ENCODE measurements at places on chromosomes 16 and 17.

GRCh38 chr17:29663155-29663554 is 40.4 kb upstream of the CORO6 start:
- no peak for DNase-seq

GRCh38 chr17:78142119-78142861 is 3.9 kb upstream of the C17orf99 start:
- DNase-seq = no peak

DNA sequence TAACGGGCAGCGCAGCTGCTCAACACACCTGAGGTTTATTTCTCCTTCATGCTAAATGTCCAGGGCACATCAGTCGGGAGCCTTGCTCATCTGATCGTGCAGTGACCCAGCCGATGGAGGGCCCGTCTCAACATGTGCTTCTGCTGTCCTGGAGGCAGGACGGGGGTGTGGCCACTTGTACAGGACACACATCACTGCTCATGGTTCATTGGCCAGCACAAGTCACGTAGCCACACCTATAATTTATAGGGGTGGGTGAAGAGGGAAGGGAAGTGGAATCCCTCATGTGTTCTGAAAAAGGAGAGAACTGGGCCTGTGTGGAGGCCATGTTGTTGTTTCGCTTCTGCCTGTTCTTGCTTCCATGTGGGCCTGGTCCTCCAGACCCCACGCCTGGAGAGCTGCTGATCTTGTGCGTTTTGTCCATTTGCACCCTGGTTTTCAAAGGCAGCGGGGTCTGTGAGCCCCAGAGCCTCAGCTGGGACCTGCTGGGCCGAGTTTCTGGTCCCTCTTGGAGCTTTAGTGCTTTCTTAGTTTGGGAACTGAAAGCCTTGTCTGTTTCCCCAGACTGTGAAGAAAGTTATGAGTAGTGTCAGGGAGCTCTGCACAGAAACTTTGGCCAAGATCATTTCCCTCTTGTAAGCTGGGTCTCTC is 60.5 kb downstream of the CMIP start:
- DNase-seq = no peak

DNA sequence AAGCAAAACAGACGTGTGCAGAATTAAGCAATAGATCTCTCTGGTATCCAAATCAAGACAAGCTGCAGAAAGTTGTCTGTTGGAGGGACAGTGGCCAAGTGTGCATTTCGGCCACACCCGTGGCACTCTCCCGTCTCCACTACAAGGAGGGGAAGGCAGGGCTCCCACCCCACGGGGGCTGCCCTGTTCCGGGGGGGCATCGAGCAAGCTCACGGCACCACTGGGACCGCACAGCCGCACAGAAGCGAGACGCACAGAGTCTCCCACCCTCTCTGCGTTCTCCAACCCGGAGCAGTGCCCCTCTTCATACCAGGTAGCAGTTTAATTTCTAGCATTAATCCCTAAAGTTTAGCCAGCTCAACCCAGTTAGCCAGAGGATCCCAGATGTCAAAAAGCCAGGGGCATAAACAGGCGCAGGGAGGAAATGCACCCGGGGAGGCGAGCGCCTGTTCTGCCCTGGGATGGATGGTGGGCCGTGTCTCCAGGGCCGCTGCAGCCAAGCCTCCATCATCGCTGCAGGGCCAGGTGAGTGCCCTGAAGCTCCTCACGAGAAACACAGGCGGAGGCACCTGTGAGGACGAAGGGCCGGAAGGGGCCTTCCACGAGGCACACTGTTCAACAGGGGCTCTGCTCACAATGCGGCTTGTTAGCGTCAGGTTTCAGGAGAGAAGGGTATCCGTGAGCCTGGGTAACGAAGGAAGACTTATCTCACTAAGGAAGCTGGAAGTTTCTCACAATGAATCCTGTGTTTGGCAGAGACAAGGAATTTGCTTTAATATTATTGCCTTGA is 42.1 kb upstream of the METRNL start:
- DNase-seq = no peak

- DNase-seq = no peak
Observed at GRCh38 chr17:73452009-73452408, 140.2 kb upstream of the CDC42EP4 start.

GRCh38 chr17:37388266-37388665 is 12.5 kb downstream of the C17orf78 start:
- DNase-seq = no peak

- no peak for DNase-seq
Observed at GRCh38 chr17:78154903-78155811, 9.0 kb downstream of the C17orf99 start.

GRCh38 chr17:76501018-76501826 is at the start of gene RHBDF2:
TSS of gene RHBDF2 (minus strand) at chr17:76501423. CDS start at chr17:76481524, 19,899 bp downstream.
- DNase-seq = no peak

DNA sequence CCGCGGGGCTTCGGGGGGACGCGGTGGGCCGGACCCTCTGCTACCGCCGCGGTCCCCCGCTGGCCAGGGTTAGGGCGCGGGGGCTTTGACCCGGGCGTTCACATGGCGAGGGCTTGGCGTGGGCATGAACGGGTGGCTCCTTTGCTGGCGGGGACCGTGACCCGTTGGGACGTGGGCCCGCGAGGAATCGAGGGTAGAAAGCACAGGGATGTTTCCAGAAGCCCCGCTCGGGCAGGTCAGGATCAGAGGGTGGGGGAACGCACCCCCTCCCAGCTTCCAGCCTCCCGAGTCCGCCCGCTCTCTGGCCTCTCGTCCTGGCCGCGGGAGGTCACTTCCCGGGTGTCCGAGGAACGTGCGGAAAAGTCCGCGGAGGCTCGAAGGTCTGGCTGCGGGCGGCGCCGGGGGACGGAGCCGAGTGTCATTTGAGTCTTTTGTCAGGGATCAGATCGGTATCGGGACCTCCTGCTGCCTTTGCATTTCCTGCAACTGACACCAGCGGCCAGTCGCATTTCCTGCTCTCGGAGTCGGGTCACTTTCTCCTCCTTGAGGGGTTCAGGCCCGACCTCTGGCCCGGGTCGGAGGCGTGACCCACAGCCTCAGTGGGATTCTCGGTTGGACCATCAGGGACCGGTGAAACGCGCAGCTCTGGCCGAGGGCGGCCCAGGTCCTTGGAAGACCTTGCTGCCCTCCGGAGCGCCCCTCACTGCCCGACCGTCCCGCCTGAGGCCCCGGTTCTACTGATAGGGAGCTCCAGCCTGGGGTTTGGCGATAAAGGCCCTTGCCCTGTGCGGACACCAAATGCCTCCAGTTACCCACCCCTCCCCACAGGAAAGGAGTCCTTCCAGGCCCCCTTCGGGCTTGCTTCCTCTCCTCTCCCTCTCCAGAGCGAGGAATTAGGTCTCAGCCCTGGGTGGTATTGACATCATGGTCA is 702 bp upstream of the WNT3 start:
- no peak for DNase-seq

DNA sequence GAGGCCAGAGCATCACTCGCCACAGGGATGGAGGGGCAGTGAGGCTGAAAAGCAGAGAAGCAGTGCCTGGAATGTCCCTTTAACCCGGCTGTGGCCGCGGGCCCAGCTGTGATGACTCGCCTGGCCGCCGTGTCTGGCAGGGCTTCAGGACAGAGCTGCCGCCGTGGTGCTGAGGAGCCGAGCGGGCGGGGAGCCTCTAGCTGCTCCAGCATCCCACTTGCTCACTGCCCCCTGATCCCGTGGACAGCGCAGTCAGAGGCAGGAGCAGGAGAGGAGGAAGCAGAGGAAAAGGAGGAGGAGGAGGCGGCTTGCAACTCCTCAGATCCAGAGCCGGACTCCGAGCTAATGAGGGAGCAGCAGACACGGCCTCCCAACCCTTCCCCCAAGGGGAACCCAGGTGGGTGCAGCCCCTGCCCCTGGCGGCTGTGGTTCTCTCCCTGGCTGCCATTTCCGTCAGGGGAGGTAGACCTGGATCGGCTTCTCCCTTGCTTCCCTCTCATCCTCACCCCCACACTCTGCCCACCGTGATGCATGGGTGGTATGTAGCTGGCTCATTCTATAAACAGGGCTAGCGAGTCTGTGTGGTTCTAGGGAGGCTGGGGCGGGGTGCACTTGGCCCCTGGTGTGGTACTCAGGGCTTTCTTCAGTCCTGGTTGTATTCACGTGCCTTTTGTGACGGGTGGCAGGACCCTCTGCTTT is 165.7 kb downstream of the CMIP start:
- no peak for DNase-seq

GRCh38 chr17:44277976-44278375 is 10.0 kb upstream of the SLC4A1 start:
- no peak for DNase-seq

DNA sequence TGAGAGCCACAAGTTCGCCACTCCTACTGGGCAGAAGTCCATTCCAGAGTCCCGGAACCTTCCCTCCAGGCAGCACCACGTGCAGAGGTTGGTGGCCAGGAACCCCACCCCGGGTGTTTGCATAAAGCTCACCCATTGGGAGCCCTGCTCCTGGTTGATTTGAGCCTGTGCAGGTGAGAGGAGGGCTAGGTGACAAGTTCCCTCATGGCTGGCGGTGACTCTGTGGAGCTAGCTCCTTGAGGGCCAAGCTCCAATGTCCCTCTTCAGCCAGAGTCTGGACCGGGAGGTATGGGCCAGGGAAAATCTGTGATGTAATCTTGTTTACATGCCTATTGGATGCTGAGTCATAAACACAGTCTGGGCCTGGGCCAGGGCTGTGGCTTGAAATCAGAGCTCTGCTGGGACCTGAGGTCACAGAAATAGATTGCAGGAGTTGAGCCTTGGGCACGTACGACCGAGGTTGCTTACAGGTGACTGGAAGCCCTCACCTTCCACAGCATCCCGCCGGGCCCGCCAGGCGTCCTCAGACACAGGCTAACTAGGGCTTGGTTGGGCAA is 118.9 kb downstream of the AATF start:
- DNase-seq = no peak

DNA sequence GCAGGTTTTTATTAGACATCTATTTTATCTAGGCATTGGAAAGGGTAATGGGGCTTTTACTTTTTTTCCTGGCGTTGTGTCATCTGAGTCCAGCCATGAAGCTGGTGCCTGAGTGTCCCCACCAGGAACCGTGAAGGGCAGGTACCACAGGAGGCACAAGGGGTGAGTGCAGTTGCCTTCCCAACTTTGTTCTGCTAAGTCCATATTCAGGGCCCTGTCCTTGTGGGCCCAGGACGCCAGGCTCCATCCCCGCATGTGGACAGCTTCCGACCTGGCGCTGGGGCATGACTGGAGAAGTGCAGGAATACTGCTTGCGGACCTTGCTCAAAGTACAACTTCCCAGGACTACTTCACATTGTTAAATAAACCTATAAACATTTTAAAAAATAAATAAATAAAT is 60.6 kb downstream of the KPNA2 start:
- no peak for DNase-seq

DNA sequence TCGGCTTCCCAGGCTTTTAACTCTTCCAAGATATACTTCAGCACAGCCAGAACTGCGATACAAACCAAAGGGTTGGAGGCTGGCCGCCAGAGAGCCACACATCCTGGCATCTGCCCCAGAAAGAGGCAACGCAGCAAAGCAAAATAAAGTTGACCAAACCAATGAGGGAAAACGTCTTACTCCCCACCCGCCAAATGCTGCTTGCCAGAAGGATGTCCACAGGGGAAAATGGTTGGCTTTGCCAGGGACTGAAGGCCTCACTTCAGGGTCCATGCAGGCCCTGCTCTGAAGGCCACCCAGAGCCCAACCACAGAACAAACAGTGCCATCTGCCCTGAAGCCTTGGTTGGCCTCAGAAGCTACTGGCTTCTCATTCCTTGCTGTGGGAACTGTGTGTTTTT is 15.0 kb downstream of the CACNG1 start:
- DNase-seq = no peak

- no peak for DNase-seq
Observed at GRCh38 chr17:16593356-16594102, 24.5 kb upstream of the ZNF287 start.

DNA sequence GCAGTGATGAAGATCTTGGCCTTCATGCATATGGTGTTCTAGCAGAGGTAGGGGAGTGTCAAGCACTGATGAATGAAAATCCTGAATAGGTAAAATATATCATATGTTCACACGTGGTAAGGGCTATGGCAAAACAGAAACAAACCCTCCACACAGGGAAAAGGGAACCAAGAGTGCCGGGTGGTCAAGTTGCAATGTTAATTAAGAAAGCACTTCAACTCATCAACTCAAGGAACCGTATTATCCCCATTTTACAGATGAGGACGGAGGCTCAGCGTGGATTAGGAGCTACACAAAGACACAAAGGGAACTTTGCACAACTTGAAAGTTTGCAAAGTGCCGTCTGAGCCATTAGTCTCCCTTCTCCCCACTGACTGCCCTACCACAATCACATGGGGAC is 28.1 kb upstream of the MEOX1 start:
- no peak for DNase-seq

DNA sequence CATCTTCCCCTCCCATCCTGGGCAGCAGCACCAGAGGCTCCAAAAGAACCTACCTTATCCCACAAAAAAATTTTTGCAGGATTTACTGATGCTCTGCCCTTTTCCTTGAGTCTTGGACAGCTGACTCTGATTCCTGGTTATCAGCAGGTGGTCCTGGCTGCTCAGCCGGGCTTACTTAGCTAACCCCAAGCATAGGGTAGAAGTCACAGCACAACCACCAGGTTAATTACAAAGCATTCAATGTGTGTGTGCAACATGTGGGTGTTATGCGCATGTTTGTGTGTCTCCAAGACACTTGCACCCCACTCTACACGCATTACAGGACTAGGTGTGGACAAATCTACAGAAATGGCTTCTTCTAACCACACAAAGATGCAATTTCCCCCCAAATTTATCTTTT is 36.3 kb downstream of the PECAM1 start:
- DNase-seq = no peak

DNA sequence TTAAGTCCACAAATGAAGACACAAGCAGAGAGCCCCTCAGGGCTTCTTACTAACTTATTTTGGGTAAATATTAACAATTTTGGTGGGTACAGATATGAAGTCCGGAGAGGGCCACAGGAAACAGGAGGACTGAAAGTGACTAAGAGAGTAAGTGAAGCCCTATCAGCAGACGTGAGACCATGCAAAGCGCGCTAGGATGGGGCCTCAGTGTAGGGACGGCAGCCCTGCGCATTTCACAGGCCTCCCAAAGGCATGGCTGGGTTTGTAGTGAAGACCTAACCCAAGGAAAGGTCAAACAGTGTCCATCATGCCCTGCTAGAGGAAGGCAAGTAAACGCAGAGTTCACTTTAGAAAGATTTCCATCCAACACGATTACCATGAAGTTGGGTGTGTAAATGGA is 60.0 kb upstream of the SREBF1 start:
- DNase-seq = no peak

GRCh38 chr16:61798741-61799140 is 237.5 kb downstream of the CDH8 start:
- no peak for DNase-seq

GRCh38 chr17:57540596-57540995 is 204.5 kb downstream of the CCDC182 start:
- no peak for DNase-seq

All from NCI-H187 treated with DMSO at 0.1 percent for 48 hours (cell line).